Cardiac muscle cell (in vitro differentiated cells and primary cell): ENCODE measurements at places on chromosomes 2 and 18. TPM values are rescaled to one million over a fixed set of nuclear protein-coding genes. Genes with fewer than 3 reads are reported as not detected.
A peak's percentile ranks its signal among the peaks of the same experiment; 100 is the strongest.

Gene MAP2
- polyA plus RNA-seq: 0.27 and 0.68 TPM in 2 replicates

- peak; percentile 36 for DNase-seq
- H3K4me1 ChIP-seq: no peaks in the 10 kb centered on the region
- H3K4me3 ChIP-seq: no peak overlapping the region
- H3K27me3 ChIP-seq: no peaks in the 10 kb centered on the region
- no peak overlapping the region for H3K27ac ChIP-seq
Measured at GRCh38 chr2:183248866-183249567, 124.8 kb downstream of the NUP35 start.

DNA sequence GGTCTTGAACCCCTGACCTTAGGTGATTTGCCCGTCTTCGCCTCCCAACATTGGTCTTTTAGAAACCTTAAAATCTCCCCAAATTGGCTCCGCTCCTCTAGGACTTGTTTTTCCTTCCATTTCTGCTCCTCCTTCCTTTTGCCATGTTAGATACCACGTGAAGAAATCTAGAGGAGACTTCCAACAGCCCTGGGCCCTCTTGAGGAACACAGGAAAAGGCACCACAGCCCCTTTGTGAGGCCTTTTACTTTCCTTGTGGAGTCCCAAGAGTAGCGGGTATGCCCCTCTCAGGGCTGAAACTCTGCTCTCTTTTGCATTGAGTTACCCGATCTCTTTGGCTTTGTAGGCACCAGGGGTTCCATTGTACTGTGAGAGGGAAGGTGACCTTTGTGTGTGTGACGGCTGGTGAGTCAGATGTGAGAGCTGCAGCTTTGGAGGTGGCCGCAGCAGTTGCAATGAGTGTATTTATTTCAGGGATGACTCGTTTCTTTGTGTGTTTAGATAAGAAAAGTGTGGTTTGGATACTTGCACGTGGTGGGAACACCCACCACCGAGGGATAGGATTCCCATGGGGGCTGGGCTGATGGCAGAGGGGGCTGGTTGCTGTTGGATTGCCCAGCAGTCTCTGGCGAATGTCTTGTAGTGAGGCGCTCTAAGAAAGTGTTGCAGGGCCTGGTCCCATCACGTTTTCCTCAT is 218.4 kb upstream of the HS6ST1 start:
- no peaks in the 10 kb centered on the region for H3K36me3 ChIP-seq
- H3K27ac ChIP-seq: no peak overlapping the region
- no peaks in the 10 kb centered on the region for H3K27me3 ChIP-seq
- DNase-seq: no peak
- H3K4me3 ChIP-seq: no peak overlapping the region
- peaks cover 4% of the 10 kb centered on the region for H3K4me1 ChIP-seq

DNA sequence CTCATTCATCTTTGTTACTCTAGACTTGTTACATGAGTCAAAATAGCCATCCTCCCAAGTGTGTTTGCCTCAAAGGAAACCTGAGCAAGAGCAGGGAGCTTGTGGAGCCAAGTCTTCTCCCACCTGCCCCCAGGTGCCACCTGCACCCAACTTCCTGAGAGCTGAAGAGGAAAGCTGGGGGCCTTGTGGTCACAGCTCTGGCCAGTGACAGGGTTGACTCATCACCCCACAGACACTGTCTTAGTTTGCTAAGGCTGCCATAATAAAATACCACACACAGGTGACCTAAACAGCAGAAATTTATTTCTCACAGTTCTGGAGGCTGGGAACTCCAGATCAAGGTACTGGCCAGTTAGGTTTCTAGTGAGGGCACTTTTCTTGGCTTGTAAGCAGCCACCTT is 99.6 kb downstream of the TPGS2 start:
- no peaks in the 10 kb centered on the region for H3K4me1 ChIP-seq
- no peaks in the 10 kb centered on the region for H3K27me3 ChIP-seq
- no peak for DNase-seq

- H3K36me3 ChIP-seq: no peaks in the 10 kb centered on the region
- H3K4me1 ChIP-seq: no peaks in the 10 kb centered on the region
- no peaks in the 10 kb centered on the region for H3K27me3 ChIP-seq
- H3K27ac ChIP-seq: no peak overlapping the region
- no peak overlapping the region for H3K4me3 ChIP-seq
Measured at GRCh38 chr18:21604671-21605070, 4.2 kb upstream of the ESCO1 start.

DNA sequence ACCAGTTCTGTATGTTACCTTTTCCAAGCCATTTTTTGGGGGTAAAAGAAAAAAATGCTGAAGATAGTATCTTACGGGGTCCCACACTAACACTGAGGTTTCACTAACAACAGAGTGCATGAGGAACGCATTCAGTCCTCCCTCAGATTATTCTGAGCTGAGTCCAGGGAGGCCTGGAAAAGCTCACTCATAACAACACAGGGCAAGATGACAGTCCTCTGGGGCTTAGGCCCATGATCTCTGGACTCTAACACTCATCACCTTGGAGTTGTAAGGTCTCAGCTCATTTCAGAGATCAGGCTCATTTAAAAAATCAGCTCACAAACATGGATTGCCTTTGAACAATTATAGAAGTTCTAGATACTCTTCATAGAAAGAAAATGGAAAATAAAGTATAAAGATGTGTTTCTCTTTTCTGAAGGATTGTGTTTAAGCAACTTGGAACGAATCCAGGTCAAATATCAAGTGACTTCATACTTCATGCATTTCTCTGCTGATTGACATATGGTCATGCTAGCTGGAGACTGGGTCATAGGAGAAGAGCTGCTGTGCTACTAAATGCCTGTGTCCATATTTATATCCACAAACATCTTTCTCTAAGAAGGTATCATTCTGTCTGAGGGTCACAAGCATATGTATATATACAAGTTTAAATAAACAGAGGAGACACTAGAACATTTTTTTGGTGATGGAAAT is 265.8 kb downstream of the ALK start:
- H3K4me3 ChIP-seq: no peak overlapping the region
- H3K27me3 ChIP-seq: no peaks in the 10 kb centered on the region
- no peaks in the 10 kb centered on the region for H3K36me3 ChIP-seq
- H3K4me1 ChIP-seq: peaks cover 40% of the 10 kb centered on the region
- peak overlapping the region; percentile 86 for H3K27ac ChIP-seq
- DNase-seq: no peak

Gene TTR
- 2.7 TPM in 1 of 2 replicates, not detected in the other for polyA plus RNA-seq

Gene EFHD1
- 12.4 and 19.5 TPM in 2 replicates for polyA plus RNA-seq

Gene CLEC4F
- not detected in 2 replicates for polyA plus RNA-seq

Gene SP140L
- polyA plus RNA-seq: 0.37 TPM in 1 of 2 replicates, not detected in the other

Gene VIT
- polyA plus RNA-seq: not detected in 2 replicates

DNA sequence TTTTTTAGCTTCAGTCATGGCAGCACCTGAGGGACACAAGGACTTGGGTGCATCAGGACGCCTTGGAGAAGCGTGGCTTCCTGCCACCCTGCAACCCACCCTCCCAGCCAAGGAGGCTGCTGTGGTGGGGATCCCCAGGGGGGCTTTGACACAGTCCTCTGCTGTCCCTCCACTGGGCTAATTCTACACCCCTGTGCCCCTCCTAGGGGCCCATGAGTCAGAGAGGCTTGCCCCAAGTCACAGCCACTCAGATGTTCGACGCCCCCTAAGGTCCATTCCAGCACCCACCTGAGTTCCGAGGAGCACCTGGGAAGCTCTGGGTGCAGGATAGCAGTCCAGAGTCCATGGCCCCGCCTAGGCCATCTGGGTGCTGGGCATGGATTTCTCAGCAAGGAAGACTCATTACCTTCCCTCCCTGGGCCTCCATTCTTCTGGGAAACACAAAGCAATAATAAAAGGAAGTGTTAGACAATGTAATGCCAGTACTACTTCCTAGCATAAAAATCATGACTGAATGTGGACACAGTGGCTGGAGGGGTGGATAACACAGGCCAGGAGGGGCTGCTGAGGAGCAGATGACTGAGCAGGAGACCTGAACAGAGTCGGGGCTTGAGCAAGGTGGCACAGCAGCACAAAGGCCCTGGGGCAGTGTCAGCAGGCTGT is 3.7 kb downstream of the ALPG start:
- no peak overlapping the region for H3K27ac ChIP-seq
- peaks cover 52% of the 10 kb centered on the region for H3K27me3 ChIP-seq
- no peak overlapping the region for H3K4me3 ChIP-seq
- no peaks in the 10 kb centered on the region for H3K36me3 ChIP-seq

GRCh38 chr2:38146275-38146906 is 70.4 kb upstream of the CYP1B1 start:
- peak; percentile 91 for DNase-seq
- H3K27ac ChIP-seq: peak overlapping the region; percentile 32
- no peaks in the 10 kb centered on the region for H3K4me1 ChIP-seq
- no peaks in the 10 kb centered on the region for H3K27me3 ChIP-seq

DNA sequence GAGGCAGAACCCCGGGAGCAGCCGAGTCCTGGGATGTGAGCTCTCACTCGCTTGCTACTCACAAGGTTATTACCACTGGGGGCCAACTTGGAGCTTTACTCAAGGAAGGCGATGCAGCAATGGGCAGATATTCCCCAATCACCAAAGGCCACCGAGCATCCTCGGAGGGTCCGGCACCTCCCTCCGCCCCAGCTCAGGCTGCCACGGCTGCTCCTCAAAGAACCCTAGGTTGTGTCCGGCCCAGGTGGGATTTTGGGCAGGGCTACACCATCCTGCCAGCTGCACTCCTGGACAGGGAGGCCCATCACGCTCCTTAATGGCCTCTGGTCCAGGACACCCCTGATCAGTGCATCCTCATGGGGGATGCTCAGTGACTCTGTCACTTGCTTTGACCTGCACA is 24.8 kb downstream of the FBLN7 start:
- no peaks in the 10 kb centered on the region for H3K36me3 ChIP-seq
- DNase-seq: no peak
- H3K27me3 ChIP-seq: no peaks in the 10 kb centered on the region
- no peak overlapping the region for H3K4me3 ChIP-seq
- H3K4me1 ChIP-seq: no peaks in the 10 kb centered on the region
- no peak overlapping the region for H3K27ac ChIP-seq

Gene SULT1C4
- polyA plus RNA-seq: 10.6 and 21.7 TPM in 2 replicates

- H3K4me3 ChIP-seq: no peak overlapping the region
- DNase-seq: no peak
- H3K36me3 ChIP-seq: no peaks in the 10 kb centered on the region
Measured at GRCh38 chr18:37412829-37413228, 152.8 kb downstream of the CELF4 start.
